GM23248 (cell line): ENCODE measurements at places on chromosomes 7 and 10.

GRCh38 chr10:29204070-29204800, 84.6 kb upstream of the LYZL1 start:
- DNase-seq, result no peak

DNA sequence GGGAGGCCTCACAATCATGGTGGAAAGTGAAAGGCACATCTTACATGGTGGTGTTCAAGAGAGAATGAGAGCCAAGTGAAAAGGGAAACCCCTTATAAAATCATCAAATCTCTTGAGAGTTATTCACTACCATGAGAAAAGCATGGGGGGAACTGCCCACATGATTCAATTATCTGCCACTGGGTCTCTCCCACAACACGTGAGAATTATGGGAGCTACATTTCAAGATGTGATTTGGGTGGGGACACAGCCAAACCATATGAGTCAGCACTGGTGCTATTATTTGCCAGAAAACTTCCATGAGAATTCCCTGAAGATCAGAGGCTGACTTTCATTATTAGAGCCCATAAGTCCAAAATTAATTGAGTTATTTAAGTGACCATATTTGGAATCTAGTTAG, 1001.2 kb upstream of the POT1 start:
- no peak for DNase-seq

DNA sequence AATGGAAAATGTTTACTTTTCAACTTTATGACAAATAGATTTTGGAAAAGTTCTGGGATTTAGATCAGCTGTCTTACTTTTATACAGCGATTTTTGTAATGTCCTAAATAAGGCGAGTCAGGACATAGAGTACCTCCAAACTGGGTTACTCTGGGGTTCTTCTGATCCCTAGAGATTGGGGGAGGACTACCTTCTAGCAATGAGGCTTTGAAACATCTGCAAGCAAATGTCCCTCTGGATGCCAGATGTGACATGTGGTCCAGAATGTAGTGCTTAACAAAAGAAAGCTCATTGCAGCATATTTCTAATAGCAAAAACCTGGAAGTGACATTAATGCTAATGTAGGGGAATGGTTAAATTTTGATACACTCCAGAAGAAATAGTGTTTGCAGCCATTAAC, 36.1 kb downstream of the ABRAXAS2 start:
- no peak for DNase-seq

DNA sequence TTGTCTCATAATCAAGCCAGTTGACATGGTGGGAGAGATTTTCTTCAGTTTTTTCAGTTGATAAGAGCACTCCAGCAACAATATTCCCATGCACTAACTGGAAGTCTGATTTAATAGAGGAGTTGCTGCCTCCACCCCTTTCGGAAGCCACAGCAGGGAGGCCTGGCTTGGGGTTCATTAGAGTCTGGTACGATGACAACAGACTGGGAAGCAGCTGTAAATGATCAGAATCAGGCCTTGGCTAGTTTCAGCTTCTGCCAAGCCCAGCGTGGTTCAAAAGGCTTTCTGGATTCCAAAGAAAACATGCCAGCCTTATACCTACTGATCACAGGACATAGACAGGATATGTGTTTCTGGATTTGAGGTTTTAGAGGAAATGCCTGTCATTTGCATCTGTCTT, 274.0 kb downstream of the CSTF2T start:
- DNase-seq, result peak; percentile 39

DNA sequence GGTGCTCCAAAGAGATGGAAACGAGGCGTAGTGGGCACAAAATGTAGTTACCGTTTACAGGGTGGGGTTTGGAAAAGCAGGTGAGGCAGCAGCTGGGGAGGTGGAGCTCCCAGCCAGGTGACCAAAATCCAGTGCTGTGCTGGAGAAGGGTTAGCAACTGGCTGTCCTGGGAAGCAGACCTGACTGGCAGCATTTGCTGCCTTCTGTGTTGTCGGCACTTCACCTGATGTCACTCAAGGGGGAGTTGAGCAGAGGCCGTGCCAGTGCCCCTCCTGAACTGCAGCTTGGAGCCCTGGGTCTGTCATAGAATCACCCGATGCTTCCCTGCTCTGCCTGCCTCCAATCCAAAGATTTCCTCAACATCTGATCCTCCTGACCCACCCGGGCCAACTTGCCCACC, 12.8 kb downstream of the GCK start:
- DNase-seq, result no peak

DNA sequence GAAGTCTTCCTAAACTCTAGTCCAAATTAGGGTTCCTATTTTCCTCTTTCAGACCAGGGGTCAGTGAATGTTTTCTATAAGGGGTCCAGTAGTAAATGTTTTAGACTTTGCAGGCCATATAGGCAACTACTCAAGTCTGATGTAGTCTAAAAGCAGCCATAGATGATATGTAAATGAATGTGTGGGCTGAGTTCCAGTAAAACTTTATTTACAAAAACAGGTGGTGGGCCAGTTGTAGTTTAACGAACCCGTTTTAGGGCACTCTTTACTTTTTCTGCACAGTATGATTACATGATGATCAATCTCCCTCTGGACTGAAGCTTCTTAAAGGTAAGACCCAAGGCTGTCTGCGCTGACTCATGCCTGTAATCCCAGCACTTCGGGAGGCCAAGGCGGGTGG, 243.6 kb downstream of the CAMK1D start:
- no peak for DNase-seq

GRCh38 chr10:61465901-61466632, 12.9 kb upstream of the TMEM26 start:
- DNase-seq, result peak; percentile 62

GRCh38 chr7:116258734-116259133, 48.4 kb downstream of the TES start:
- peak; percentile 82 for DNase-seq

DNA sequence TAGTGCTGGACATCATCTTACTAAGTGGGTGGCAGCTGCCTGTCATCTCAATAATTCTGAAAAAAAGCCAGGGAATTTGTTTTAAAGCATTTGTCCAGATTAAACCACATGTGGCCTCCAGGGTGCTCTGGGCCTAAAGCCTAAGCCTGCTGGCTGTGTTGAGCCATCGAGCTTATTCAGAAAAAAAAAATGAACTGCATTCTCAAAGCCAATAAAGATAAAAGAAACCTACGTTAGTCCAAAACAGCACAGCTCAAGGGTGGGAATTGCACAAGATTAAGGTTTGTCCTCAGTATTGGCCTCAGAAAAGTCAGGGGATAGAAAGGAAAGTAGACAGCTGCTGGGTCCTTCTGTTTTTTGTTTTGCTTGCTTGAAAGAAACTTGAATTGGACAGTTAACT, 22.6 kb upstream of the PRTFDC1 start:
- DNase-seq, result peak; percentile 90

DNA sequence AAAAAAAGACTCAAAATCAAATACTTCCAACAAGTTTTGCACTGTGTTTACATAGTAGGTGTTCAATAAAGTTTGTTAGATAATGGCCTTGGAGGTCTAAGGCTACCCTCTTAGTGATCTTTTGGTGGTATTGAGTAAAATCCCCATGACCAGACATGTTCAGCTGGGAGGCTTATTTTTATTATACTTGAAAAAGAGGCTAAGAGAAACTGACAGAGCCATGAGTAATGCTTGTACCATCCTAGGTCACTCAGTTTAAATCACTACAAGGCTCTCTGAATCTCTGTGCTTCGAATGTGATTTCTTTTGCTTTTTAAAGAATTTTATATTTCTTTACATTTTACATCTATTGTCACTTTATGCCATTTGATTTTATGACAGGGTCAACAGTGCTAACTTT, 90.5 kb downstream of the TWIST1 start:
- peak; percentile 63 for DNase-seq

GRCh38 chr7:73954181-73954580, 73.8 kb upstream of the ELN start:
- no peak for DNase-seq

DNA sequence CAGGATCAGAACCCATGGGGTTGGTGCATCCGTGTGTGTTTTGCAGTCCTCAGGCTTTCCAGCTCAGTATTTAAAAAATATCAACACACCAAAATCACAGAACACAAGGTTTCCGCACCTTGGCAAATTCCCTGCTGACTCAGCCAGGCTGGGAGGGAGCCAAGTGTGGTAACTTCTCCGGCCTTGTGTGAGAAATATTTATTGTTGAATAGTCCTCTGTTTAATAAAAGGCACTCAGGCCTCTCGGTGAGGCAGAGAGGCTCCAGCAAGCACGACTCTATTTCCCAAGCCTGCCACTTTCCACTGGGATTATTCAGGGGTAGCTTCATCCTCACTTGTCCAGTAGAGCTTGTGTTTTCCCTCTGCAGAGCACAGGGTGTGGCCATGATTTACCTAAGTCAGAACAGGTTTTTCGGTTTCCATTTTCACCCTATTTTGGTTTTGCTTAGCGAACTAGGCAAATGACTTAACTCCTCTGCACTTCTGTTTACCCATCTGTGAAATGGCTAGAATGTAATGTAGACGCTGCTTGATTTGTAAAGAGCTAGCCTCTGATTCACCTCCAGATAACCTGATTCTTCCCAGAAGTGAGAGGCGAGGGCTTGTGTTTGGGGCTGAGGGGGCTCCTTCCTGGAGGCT, 13.0 kb upstream of the CHST15 start:
- DNase-seq, result peak; percentile 71

DNA sequence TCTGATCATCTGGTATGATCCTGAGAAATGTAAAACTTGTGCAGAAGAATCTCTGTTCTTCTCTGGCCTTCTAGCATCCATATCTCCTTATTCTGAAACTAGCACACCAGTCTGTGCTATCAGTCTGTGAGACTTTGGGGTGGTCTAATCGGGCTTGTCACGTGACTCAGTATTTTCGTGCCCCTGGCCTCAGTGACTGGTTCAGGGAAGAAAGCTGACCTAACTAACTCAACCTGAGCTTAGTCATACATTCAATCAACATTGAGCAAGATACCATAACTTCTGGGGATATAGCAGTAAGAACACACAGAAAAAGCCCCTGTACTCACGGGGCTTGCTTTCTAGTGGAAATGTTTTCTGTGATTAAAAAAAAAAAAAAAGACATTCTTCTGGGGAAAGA, 109.3 kb downstream of the DKK1 start:
- no peak for DNase-seq

- no peak for DNase-seq
Observed at GRCh38 chr10:85922356-85923129, 444.1 kb downstream of the GRID1 start.

GRCh38 chr10:30116041-30116491, 56.7 kb upstream of the JCAD start:
- DNase-seq, result no peak

- DNase-seq, result no peak
Observed at GRCh38 chr7:91892099-91892705, 11.7 kb upstream of the MTERF1 start.

DNA sequence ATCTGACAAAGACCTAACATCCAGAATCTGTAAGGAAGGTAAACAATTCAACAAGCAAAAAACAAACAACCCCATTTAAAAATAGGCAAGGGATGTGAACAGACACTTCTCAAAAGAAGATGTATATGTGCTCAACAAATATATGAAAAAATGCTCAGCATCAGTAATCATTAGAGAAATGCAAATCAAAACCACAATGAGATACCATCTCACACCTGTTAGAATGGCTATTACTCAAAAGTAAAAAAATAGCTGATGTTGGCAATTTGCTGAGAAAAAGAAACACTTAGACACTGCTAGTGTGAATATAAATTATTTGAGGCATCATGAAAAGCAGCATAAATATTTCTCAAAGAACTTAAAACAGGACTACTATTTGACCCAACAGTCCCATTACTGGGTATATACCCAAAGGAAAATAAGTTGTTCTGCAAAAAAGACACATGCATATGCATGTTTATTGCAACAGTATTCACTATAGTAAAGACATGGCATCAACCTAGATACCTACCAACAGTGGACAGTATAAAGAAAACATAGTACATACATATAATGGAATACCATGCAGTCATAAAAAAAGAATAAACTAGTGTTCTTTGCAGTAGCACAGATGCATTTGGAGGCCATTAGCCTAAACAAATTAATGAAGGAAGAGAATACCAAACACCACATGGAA, 980.1 kb downstream of the KCNMA1 start:
- DNase-seq, result no peak

- no peak for DNase-seq
Observed at GRCh38 chr7:39197831-39198230, 220.1 kb downstream of the POU6F2 start.

DNA sequence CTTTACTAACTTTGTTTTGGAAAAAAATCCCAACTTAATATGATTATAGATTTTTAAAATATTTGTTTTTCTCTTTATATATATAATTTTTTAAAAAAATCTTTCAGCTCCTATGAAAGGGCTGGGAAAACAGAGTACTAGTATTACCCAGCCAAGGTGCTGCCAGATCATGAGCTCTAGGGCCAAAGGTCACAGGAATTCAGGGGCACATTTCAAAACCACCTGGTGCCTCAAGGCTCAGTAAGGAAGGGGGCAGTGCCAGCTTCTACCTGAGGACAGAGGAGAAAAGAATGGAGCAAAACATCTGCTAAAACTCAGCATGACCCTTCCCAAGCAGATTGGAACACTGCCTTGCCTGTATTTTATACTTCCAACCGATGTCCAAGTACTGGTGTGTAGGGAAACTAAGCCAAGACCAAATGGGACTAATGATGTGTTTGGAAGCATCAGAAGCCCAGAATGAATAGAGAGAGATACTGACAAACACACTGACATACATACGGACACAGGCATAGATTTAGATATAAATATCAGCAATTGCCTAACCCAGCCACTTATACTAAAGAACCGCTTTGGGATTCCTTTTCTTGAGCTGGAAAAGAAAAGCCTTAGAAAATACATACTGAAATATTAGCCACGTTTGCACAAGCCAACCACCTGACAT, 667.3 kb downstream of the PARD3 start:
- no peak for DNase-seq

- no peak for DNase-seq
Observed at GRCh38 chr7:43520201-43520600, 62.7 kb upstream of the STK17A start.
